ENCODE measurements at places on chromosomes 4 and X.

GRCh38 chr4:30256116-30256832, 463.9 kb upstream of the PCDH7 start:
- DNase-seq = no peak

GRCh38 chr4:47031011-47031678, at the start of gene GABRB1:
TSS of gene GABRB1 (plus strand) at chr4:47031567.
- no peak for DNase-seq

DNA sequence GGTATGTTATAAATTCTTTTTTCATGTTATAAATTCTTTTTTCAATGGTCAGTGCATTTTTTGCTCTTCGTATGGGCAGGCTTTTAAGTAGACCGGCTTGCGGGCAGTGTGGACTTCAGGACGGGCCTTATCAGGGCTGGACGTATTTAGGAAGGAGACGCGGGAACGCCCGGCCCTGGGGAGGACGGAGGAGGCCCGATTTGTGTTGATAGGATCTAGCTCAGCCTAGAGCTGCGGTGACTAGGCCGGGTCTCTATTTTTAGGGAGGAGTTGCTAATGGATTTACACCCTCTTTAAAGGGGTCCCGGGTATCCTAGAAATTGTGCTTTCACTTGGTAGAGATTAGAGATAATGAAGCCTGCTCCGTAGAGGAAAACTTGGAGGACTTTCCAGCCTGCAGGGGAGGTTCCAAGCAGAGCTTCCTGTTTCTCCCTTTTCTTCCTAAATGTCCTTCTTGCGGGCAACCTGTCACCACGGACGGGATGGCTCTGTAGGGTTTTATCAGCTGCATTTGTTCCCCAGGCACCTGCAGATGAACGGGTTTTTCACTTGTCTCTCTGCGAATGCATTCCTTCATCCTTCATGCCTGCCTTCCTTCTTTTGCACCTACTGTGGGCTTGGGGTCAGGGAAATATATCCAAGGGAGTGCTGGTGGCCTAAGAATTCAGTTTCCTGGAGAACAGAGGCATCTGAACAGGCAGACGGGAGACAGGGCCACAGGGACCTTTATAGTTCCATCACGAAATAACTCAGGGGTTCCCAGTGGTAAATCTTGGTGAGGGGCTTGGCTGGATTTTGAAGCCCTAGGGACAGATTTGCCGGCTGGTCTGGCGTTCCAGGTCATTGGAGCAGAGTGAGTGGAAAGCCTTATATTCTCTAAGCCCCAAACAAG, 1.4 kb downstream of the CD99 start:
- no peak for DNase-seq

DNA sequence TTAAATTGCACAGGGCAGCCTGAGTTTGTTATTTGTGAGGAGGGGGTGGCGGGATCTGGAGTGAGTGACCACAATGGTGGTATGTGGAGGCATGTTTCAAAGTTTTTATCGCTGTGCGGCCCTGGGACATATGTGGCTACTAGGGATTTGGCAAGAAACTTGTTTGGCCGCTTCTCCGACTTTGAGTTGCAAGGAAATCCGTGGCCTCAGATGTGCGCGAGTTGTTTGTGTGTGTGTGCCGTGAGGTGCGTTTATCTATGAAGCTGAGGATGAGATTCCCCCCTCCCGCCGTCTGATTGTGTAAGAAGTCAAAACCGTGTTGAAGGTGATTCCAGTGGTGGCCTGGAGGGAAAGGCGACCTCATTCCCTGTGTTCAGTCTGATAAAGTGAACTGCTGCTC, 1.4 kb downstream of the JADE3 start:
- no peak for DNase-seq

- no peak for DNase-seq
Observed at GRCh38 chrX:14832151-14832550, 40.7 kb downstream of the FANCB start.

DNA sequence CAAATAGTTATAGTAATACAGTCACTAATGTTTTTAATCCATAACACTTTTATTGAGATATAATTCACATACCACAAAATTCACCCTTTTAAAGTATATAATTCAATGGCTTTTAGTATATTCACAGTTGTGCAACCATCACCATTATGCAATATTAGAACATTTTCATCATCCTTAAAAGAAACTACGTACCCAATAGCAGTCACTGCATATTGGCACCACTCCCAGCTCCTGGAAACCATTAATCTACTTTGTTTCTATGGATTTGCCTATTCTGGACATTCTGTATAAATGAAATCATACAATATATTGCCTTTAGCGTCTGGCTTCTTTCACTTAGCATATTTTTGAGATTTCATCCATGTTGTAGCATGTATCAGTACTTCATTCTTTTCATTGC, 99.3 kb downstream of the AMMECR1 start:
- DNase-seq = no peak

DNA sequence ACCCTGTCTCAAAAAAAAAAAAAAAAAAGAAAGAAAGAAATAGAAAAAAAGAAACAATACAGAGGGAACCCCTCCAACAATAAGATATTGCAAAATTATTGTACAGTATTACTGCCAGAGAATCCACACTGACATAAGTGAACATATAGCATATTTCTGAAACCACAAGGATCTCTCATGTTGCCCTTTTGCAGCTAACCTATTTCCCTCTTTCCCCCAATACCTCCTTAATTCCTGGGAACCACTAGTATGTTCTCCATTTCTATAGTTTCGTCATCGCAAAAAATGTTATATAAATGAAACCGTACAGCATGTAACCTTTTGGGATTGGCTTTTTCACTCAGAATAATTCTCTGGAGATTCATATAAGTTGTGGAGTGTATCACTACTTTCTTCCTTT, 20.0 kb upstream of the BMP2K start:
- no peak for DNase-seq

DNA sequence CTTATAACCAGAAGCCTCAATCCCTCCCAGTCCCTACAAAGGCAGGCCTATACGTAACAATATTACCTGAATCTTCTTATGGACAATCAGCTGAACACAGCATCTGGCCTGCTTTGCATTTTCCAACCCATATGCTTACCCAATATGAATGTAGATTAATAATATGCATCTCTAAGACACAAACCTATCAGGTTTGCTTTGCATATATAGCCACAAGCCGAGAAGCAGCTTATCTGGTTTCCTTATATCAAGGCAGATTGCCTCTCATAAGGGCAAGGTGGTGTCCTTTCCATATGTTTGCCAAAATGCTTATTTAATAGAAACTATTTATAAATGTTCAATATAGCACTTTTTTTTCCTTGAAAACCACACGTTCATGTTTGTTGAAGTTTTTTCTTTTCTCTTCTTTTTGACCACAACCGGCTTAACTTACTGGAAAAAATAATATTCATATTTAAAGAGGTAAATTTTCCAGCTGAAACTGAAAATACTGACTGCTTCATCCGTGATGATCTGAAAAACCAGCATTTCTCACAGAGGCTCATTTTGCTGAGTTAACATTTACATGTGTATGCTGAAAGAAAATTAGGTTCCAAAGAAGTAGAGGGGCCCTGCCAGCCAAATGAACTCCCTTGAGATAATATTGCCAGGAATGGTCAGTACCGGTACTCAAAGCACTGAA, 3.8 kb downstream of the IL21 start:
- DNase-seq = no peak

DNA sequence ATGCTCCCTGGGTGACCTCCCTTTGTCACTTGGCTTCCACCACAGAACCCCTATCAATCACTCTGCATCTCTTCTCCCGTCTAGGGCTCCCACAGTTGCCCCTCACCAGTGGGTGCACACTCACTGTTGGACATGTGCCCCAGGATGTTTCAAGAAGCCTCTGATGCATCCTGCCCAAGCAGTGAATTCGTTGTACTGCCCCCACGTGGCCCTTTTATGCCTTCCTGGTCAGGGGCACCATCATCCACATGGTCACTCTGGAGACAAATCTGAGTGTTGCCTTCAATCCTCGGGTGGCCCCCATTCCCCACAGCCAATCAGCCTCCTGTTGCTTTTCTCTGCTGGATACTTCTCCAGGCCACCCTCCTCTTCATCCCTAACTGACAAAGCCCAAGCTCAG, 12.2 kb downstream of the ITIH6 start:
- no peak for DNase-seq
